ENCODE measurements at places on chromosomes 3 and 15.

DNA sequence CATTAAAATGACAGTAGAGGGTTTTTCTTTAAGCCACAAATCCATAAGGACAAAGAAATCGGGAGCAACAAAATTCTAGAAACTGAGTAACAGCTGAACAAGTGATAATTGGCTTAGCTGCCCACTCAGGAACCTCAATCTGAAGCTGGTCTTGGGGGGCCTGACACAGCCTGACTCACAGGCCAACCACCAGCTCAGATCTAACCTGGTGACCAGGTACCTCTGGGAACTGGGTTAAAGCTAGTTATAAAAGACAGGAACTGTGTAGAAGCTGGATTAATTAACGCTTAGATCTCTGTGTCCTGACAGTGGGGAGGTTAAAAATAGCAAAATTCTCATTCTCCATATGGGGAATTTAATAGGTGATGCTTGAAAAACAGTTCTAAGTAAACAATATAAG is 161.9 kb downstream of the PLCL2 start:
- DNase-seq: no peak

DNA sequence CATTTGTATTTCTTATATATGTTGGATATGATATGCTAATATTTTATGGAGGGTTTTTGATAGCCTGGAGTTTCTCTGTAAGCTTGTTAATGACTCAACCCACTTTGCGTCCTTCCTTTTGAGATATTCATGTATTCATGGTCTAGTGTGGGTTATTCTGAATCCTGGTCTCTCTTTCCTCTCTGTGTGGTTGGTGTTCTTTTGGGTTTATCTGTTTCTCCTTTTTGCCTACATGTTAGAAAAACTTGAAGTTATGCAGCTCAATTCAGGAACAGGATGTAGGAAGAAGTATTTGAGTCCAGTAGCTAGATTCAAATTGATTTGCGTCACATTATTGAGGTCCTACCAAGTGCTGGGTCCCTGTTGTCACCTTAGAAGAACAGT is 28.1 kb downstream of the CMTM7 start:
- DNase-seq: no peak

- DNase-seq: no peak
These were observed 57.7 kb upstream of the BLM start for GRCh38 chr15:90659481-90659880.

- DNase-seq: no peak
These were observed 9.7 kb downstream of the SCAMP2 start for GRCh38 chr15:74863239-74864056.

- no peak for DNase-seq
These were observed 8.5 kb upstream of the FANCD2 start for GRCh38 chr3:10017636-10018292.

DNA sequence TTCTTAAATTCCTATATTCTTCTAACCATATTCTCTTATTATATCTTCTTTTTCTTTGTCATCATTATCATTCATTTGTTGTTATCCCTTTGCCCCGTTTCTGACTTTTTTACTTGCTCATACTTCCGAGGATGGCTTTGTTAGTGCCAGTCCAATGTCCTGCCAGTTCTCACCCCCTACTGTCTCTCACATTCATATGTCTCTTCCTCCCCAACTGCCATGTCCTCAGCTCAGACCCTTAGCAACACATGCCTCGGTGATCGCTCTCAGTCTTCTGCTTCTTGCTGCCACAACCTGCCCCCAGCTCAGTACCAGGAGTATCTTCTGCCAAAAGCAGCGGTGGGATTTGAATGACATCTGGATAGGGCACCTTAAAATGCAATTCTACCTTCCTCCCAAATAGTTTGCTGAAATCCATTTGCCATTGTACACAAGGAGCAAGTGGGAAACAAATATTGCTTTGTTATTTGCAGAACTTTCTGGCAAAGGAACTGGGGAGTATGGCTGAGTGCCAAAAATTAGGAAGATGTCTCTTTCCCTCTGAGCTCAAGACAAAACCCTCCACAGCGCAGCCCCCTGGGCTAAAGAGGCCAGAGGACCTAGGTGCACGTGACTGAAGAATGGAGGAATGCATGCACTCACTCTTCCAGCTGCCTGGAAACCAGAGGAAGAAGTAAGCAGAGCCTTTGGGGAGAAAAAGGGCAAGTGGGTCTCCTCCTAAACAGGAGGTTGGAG is 57.7 kb upstream of the CTNNB1 start:
- no peak for DNase-seq

GRCh38 chr15:42392309-42393024 is 33.2 kb downstream of the CAPN3 start:
- DNase-seq: no peak

DNA sequence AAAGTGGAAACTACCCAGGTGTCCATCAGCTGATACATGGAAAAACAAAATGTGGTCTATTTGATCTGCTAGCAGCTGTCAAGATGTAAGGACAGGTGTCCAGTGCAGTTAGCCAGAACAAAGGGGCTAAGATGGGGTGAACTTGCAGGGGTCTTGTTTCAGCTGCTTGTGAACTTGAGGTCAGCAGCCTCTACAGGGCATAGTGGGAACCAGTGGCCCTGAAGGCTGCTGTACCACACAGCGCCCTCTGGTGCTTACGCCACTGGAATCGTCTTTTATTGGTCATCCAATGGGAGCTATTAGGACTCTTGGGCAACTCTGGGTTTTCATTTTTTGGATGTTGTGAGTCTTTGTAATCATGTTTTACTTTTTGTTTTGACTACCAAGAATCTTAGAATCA is 62.2 kb upstream of the CTSH start:
- DNase-seq: no peak

- DNase-seq: no peak
These were observed 947.1 kb downstream of the FHIT start for GRCh38 chr3:60304112-60304511.

DNA sequence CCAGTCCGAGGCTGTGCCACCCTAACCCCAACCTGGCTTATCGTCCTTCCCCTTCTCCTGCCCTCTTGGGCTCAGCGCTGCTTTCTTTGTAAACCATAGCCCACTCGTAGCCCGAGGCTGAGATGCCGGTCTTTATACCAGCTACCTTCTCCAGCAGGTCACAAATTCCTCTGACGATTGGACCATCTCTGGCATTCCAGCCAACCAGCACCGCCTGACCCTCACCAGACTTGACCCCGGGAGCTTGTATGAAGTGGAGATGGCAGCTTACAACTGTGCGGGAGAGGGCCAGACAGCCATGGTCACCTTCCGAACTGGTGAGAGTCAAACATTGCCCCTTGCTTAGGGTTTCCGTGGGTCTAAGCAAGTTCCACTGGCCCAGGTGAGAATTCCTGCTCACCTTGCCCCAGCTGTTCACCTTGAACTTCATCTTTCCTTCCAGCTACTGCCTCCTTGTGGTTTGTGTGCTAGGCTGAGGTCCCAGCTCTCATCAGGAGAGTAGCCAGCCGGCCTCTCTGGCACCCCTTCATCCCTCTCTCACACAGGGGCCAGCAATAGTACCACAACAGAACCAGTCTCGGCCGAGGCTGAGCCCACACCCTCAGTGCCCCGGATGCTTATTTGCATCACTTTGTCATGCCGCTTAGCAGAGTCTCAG is 66.7 kb downstream of the BOC start:
- DNase-seq: no peak

GRCh38 chr3:5022187-5022965 is 43.1 kb downstream of the BHLHE40 start:
- no peak for DNase-seq

DNA sequence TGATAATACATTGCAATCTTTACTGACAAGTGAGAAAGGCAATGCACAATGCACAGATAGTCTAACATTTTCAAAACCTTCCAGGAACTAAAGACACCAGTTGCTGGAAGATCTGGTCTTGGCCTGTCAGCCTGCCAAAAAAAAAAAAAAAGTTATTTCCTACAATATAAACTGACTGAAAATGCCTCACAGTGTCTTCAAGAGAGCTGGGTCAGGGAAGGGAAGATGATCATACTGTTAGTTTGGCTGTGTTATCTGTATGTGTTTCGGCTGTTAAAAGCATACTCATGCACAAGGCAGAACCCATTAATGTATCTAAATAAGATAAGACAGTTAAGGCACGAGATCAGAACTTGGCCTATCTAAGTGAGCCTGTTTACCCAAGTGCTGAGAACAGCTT is 673.4 kb downstream of the MECOM start:
- no peak for DNase-seq

- DNase-seq: no peak
These were observed 21.0 kb upstream of the PLXNA1 start for GRCh38 chr3:126961791-126962461.

DNA sequence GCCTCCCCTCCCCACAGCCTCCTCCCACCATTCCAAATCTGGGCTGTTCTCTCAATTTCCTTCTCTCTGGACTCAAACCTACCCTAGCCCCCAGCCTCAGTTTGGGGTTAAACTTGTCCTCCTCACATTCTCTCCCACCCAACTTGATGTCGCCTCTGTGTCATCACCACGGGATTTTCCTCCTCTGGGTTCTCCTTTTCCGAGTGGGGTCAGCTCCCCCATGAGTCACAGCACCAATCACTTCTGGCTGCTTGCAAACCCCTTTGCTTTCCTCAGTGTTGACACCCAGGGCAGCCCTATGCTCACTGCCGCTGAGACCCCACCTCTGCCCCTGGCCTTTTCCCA is 451 bp downstream of the CCR5AS start:
- DNase-seq: no peak

GRCh38 chr15:87154761-87155160 is 1075.1 kb downstream of the AGBL1 start:
- no peak for DNase-seq

DNA sequence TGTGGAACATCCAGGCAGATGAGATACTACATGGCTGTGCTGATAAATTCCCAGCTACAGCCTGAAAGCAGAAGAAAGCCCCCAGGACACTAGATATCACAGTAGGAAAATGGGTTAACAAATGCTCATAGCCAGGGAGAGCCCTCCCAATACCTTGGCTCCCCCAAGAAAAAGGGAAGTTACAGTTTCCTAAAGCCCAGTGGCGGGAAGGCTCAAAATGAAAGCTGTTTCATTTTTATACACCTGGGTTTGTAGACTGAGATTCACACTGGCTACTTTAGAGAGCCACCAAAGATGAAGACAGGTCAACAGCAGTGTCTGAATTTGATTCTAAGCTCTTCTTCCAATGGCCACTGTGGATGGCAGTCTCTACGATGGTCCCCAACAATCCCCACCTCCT is 55.0 kb upstream of the TOPAZ1 start:
- DNase-seq: no peak

DNA sequence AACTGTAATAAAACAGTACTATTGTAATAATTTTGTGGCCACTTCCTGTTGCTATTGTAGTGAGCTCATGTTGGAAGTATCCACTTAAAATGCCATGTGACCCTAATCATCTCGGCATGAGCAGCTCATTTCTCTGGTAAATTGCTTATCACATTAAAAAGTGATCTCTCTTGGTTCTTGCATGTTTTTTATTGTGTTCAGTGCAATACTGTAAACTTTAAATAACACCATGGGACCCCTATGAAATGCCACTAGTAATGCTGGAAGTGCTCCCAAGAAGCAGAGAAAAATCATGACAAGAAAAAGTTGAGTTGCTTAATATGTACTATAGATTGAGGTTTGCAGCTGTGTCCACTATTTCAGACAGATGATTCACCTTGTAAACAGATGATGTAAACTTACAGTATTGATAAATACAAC is 45.6 kb downstream of the NMD3 start:
- peak; percentile 39 for DNase-seq

DNA sequence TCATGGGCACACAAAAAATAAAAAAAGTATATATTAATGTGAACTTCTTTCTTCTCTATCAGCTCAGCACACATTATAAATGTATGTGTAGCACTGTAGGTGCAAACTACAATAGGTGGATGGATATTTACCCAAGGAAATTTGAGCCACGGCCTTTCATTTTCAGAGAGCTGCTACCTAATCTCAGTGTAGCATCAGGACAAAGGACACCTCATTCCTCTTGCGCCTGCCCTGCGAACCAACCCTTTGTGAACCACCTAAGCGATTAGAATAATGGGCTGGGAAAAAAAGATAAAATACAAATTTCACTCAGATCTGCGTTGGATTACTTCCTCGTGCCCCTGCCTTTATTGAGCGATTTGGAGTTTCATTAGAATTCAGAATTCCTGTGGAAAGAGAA is 263.2 kb downstream of the NR2F2 start:
- DNase-seq: no peak

DNA sequence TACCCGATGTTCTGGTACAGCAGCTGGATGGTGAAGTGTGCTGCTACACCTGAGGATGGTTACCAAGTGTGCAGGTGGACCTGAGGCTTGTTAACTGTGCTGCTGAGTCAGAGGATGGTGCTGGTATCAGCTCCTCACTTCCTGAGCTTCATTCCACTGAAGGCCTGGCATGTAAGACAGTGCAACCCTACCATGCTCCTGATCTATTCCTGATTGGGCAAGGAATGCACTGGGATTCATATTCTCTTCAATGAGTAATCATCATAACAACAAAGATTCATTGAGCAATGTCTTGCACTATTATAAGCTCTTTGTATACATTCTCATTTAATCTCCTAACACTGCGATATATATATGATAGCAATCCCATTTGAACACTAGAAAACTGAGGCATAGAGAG is 62.9 kb upstream of the THSD4 start:
- DNase-seq: no peak

- peak; percentile 72 for DNase-seq
These were observed at the start of gene TJP1 for GRCh38 chr15:29822100-29822683. Gene TJP1, minus strand, starts transcription at chr15:29822468. Its CDS starts 440 bp downstream, at chr15:29822028.

DNA sequence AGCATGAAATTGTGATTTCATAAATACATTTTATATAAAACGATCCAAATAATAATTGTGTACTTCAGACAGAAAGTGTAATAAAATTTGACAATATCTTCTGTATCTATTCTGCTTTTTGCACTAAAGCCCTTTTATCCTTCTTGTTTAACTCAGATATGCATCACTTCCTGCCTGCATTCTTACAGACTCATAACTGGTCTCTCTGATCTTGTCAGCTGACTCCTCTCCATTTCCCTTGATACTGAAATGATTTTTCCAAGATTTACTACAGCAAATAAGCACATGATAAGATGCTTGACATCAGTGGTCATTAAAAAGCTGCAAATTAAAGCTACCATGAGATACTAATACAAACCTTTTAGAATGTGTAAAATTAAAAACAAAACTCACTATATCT is 25.3 kb upstream of the SI start:
- no peak for DNase-seq
